ENCODE measurements at places on chromosomes 7 and 10.

DNA sequence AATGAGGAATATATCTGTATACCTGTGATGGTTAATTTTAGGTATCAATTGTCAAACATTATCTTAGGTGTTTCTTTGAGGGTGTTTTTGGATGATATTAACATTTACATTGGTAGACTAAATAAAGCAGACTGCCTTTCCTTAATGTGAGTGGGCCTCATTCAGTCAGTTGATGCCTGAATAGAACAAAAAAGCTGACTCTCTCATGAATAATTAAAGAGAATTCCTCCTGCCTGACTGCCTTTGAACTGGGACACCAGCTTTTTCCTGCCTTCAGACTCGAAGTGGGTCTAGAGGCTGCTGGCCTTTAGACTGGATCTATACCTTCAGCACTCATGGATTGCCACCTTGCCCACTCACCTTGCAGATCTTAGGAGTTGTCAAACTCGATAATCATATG, 117.9 kb upstream of the TMEM168 start:
- no peak for DNase-seq

DNA sequence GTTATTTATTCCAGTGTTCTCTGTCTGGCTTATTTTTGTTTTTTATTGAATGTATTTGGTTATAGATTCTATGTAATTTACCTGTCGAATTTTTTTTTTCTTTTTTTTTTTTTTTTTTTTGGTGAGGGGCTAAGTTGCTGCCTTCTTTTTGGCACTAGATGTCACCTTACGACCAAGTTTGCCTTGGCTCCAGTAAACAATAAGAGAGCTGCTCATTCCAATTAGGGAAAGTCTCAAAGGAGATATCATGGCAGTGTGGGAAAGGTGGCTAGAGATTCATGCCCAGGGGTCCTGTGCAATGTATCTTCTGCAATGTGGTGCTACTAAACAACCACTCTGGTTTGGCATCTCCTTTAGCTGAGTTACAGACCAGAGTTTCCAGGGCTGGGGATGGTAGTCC, 84.0 kb downstream of the PTPN20 start:
- DNase-seq, result no peak

- DNase-seq, result no peak
Measured at GRCh38 chr7:70288781-70289456, 690.6 kb downstream of the AUTS2 start.

GRCh38 chr7:23490357-23491135, 20.3 kb upstream of the IGF2BP3 start:
- DNase-seq, result no peak

DNA sequence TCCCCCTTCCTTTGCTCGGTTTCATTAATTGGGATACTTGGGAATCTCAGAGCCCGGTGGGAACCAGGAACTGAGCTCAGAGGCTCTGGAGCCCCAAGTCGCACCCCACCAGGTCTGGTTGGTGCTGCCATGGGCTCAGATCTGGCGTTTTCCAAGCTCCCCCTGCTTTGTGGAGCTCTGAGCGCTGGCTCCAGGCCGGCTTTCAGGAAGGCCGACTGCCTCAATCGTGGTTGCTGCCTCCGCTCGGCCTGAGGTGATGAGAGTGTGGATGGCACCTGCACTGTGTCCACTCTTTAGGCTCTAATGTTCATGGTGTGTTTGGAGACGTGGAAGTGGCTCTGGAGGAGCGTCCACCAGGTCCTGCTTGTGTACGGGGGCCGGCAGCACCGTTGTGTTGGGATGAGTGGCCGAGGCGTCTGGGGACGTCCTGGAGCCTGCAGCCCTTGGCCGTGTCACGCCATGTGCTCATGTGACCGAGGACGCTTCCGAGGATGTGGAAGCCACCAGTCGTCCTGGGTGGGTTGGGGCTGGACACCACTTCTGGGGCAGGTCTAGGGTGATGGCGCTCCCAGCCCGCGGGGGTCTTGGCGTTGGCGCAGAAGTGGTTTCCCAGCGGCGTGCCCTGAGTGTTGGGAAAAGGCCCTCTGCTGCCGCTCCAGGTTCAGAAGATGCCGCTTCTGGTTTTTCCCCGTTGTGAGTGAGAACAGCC, 8.2 kb downstream of the INPP5A start:
- no peak for DNase-seq

DNA sequence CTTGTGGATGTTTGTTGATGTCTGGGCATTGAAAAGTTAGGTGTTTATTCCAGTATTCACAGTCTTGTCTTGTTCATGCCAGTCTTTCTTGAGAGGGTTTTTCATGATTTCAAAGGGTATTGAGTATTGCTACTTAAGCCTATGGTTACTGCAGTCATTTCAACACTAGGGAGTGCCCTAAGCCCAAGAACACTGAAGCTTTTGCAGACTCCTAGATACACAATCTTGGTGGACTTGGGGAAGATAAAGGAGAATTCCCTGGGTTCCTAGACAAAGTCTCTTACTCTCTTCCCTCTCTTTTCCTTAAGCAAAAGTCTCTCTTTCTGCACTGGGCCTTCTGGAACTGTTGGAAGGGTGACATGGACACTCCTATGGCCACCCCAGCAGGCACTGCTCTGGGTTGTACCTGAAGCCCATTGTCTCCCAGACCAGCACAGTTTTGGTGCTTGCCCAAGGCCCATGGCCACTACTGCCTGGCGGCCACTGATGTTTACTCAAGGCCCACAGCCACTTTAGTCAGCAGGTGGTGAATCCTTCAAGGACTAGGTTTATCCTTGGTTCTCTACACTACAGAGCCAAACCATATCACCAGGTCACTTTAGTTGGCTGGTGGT, 24.9 kb downstream of the SAMD9 start:
- no peak for DNase-seq

- no peak for DNase-seq
Measured at GRCh38 chr7:25820432-25821040, 331.5 kb upstream of the NFE2L3 start.

DNA sequence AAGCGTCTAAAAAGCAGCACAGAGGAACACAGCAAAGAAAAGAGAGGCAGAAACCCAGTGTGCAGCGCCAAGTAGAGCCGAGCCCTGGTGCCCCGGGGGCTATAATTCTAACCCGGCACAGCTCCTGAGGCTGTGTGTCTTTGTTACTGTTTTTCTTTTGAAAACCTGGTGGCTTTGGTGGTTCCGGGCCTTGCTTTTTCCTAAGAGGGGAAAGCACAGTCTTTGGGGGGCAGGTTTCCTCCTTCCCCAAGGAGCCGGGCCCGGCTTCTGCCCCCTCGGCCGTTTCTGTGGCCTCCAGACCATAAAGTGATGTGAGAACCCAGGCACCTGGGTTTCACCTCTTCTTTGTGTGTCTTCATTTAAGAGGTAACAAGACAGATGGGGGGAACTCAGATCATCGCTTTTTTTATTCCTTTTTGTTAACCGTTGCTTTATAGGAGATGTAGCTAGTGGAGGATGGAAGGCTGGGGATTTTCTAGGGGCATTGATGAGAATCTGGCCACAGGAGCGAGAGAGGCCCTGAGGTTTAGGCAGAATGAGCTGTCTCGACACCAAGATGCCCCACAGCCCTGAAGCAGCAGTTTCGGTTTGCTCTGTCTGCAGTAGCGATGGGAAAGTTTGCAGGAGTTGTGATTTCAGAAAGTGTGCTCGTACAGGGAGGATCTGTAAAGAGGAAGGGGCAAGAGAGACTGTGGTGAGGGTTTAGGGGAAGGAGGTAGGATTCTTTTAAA, 367.8 kb upstream of the GALNT17 start:
- DNase-seq, result no peak

- DNase-seq, result no peak
Measured at GRCh38 chr10:12221323-12222298, 25.6 kb downstream of the CDC123 start.

DNA sequence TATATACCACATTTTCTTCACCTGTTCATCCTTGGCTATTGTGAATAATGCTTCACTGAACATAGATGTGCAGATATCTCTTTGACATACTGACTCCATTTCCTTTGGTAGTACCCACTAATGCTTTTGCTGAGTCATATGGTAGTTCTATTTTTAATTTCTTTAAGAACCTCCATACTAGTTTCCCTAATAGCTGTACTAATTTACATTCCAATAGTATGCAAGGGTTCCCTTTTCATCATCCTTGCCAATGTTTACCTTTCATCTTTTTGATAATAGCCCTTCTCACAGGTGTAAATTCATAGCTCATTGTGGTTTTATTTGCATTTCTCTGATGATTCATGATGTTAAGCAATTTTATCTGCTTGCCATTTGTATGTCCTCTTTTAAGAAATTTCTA, 159.9 kb downstream of the CALCR start:
- no peak for DNase-seq

GRCh38 chr10:131271195-131271880, 40.2 kb downstream of the TCERG1L start:
- DNase-seq, result no peak

- no peak for DNase-seq
Measured at GRCh38 chr10:101576211-101576863, 11.7 kb downstream of the POLL start.

- DNase-seq, result no peak
Measured at GRCh38 chr10:61068471-61068870, 124.5 kb upstream of the RHOBTB1 start.

- no peak for DNase-seq
Measured at GRCh38 chr10:48699011-48699627, 14.4 kb downstream of the WDFY4 start.

- no peak for DNase-seq
Measured at GRCh38 chr10:104686829-104687228, 45.7 kb downstream of the SORCS3 start.

DNA sequence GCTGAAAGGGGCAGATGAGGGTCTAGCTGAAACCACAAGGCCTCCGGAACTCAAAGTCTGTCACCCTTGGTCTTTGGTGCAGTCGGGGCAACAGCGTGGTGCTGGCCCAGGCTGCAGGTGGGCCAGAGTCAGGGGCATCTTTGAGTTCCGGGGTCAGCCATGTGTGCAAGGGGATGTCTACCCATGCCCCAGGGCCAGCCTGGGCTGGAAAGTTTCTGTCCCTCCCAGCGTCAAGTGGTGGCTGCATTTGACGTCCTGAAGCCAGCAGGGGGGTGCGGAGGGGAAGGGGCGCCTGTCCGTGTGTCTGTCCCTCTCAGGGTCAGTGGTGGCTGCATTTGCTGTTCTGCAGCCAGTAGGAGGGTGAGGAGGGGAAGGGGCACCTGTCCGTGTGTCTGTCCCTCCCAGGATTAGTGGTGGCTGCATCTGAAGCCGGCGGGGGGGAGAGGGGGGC, 638 bp downstream of the BRAT1 start:
- no peak for DNase-seq

GRCh38 chr7:137975768-137976167, 26.1 kb downstream of the CREB3L2 start:
- DNase-seq, result no peak

DNA sequence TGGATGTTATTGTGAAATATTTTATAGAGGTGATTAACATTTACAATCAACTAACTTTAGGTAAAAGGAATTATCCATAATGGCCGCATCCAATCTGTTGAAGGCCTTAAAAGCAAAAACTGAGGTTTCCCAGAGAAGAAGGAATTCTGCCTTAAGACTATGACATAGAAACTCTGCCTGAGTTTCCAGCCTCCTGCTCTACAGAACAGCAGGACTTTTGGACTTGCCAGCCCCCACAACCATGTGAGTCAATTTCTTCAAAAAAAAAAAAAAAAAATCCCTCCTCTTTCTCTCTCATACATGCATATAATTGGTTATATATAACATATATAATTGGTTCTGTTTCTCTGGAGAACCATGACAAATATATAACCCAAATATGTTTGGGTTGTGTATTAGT, 15.4 kb downstream of the SLC25A28 start:
- no peak for DNase-seq

- no peak for DNase-seq
Measured at GRCh38 chr10:43024942-43025700, 51.7 kb upstream of the RET start.

DNA sequence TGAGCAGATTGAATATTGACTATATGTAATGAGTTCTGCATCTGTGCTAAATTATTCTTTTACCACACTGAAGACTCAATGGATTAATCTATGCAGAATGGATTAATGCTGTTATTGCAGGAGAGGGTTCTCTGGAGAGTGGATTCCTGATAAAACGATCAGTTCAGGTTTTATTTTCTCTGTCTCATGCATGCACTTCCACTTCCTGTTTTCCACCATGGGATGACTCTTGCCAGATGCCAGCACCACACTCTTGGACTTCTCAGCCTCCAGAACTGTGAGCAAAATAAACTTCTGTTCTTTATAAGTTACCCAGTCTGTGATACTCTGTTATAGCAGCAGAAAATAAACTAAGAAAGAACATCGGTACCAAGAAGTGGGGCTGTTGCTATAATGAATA, 207.5 kb downstream of the KCND2 start:
- DNase-seq, result no peak

DNA sequence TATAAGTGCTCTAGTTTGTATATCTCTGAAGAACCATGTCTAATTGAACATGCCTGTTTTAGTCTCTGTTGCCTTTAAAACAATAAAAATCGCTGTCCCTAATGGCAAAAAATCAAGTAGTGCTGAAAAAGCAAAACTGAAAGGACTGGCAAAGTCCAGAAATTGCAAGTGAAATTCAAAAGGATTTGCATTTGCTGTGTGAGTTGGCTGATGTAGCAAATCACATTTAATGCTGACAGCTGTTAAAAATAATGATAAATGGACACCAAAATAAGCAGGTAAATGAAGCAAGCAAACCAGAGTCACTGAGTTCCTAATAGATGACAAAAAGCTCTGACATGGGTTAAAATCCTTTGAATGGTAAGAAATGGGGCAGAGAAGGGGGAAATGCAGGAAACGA, 874.1 kb downstream of the GRM8 start:
- no peak for DNase-seq

- no peak for DNase-seq
Measured at GRCh38 chr10:113158183-113158582, 208.1 kb downstream of the TCF7L2 start.

GRCh38 chr10:119302591-119303253, 95.4 kb downstream of the GRK5 start:
- DNase-seq, result no peak

DNA sequence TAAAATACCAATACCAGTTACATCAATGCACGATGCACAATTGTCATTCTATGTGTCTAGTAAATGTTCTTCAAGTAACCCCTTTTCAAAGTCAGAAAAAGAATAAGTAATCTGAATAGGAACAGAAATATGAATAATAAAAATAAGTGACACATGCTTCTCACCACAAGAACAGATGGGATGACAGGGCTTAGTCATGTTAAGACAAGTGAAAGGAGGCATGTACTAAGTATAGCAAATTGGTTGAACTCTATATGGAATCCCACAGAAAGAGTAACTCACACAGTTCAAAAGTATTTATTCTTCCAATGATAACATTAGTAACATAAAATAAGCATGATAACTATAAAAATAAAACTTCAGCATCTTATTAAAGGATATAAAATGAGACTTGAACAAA, 100.9 kb upstream of the TAS2R16 start:
- DNase-seq, result no peak

- no peak for DNase-seq
Measured at GRCh38 chr7:108235451-108236061, 105.4 kb upstream of the LAMB4 start.

GRCh38 chr10:79136236-79137005, 67.7 kb downstream of the ZMIZ1 start:
- DNase-seq, result no peak

DNA sequence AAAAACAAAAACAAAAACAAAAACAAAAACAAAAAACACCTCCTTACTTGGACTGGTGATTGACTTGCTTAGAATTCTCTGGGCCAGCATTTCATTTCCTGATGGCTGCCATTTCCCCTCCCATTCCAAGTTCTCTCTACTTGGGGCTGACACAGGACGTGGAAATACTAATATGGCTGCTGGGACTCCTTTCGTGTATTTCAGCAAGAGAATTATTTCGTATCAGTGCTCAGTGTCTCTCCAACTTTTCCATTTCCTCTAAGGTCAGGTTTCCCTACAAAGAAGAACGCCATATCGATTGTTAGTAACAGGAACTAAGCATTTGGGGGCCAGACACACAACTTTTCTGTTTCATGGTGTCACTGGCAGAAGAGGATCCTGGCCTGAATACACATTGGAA, 22.5 kb upstream of the VAX1 start:
- no peak for DNase-seq

All from activated T-helper 1 cell treated with anti-CD3 and anti-CD28 coated beads, Interleukin-2, amount 50 U/mL, for 16 hours (primary cell).